ENCODE measurements at places on chromosomes 16 and 17.
A peak's percentile ranks its signal among the peaks of the same experiment; 100 is the strongest.

GRCh38 chr16:31179219-31179746 is 656 bp upstream of the FUS start:
- no peak for DNase-seq

DNA sequence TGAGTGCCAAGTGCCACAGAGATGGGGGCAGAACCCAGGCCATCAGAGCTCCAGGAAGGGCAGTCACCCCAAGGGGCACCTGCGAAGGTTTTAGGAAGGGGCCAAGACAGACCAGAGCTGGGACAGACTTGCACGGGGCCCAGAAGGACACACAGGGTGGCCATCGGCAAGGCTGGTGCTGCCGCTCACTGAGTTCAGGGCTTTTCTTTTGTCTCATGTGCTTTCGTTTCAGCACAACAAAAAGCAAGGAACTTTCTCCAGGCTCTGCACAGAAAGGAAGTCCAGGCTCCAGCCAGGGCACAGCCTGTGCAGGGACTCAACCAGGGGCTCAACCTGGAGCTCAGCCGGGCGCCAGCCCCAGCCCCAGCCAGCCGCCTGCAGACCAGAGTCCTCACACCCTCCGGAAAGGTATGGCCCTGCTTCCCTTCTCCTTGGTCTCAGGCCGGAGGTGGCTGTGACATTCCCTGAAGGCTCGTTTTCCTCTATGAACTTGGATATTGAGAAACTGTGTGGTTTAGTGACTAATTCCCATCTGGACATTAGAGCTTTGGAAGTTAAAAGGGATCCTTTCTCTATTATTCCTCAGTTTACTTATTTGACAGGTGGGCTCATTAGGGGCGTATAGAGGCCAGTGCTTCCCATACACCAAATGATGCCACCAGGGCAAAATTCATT is 37.9 kb downstream of the ELAC2 start:
- no peak for DNase-seq

- DNase-seq = no peak
These were observed 48.6 kb downstream of the GAS7 start for GRCh38 chr17:10149573-10150399.

DNA sequence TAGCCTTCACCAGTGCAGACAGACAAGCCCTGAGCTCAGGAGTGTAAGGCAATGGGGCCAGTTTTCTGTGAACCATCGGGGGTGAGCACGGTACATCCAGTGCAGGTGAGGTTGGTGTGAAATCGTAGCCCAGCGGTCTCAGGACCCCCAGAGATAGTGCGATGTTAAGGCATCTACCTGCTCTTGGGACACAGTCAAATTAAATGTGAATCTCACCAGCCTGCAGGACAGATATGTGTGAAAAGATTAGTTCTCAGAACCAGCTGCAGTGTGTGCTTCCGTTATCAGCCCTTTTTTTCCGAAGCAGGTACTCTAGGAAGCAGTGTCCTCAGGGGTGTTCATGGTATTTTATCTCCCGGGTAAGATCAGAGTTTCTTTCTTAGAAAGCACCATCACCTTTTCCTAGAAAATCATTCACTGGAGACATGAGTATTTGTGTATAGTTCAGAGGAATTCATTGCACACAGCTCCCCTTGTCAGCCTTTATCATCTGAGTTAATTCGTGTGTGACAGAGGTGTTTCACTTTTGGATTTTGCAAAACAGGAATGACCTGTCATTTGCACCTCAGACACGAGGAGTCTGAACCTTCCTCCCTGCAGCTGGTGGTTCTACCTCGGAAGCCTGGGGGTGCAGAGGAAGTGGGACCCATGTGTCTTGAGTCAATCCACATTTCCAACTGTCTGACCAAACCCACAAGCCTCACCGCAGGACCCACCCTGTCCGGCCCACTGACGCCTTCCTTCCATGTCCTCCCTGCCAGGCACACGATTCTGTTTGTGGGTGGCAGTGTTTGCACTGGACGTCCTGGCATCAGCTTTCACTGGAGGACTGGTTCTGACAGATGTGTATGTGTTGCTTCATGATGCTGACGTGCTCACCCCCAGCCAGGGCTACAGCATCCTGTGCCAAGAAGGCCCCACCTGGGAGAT is 107.8 kb downstream of the CLEC16A start:
- peak; percentile 84 for DNase-seq

DNA sequence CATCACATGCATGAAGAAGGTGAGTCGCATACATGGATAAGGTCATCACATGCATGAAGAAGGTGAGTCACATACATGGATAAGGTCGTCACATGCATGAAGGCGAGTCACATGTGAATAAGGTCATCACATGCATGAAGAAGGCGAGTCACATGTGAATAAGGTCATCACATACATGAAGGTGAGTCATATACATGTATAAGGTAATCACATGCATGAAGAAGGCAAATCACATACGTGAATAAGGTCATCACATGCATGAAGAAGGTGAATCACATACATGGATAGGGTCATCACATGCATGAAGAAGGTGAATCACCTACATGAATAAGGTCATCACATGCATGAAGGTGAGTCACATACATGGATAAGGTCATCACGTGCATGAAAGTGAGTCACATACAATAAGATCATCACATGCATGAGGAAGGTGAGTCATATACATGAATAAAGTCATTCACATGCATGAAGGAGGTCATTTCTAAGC is 105.1 kb upstream of the SDK2 start:
- DNase-seq = no peak

GRCh38 chr17:80708480-80708879 is 163.8 kb downstream of the RPTOR start:
- no peak for DNase-seq

DNA sequence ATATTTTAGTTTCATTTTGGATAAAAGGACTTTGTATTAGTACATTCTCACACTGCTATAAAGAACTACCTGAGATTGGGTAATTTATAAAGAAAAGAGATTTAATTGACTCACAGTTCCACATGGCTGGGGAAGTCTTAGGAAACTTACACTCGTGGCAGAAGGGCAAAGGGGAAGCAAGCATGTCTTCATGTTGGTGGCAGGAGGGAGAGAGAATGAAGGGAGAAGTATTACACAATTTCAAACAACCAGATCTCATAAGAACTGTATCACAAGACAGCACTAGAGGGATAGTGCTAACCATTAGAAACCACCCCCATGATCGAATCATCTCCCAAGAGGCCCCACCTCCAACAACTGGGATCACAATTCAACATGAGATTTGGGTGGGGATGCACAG is 142.9 kb downstream of the USP31 start:
- DNase-seq = no peak
